ENCODE measurements at places on chromosomes 12 and 14.

DNA sequence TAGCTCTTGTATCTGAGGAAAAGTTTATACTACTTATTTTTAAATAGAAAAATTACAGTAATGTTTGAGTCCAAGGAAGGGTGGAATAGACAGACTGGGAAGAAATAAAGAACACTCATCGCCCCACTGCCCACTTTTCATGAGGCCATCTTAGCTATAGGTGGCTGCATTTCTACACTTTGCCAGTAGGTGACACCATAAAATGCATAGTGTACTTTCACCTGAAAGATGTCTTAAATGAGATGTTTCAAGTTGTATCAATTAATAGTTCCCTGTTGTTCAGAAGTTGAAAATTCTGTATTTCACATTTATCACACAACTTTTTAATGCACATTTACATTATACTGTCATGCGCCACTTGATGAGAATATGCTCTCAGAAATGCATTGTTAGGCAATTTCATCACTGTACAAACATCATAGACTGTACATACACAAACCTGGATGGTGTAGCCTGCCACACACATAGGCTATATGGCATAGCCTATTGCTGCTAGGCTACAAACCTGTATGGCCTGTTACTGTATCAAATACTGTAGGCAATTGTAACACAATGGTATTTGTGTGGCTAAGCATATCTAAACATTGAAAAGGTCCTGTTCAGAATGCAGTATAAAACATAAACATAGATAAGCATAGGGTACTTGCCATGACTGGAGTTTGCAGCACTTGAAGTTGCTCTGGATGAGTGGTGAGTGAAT is 27.6 kb downstream of the PMCH start:
- DNase-seq = peak; percentile 8

GRCh38 chr12:31280183-31280582 is 45.8 kb downstream of the SINHCAF start:
- DNase-seq = no peak

GRCh38 chr14:92866181-92866752 is 56.7 kb upstream of the CHGA start:
- DNase-seq = no peak

DNA sequence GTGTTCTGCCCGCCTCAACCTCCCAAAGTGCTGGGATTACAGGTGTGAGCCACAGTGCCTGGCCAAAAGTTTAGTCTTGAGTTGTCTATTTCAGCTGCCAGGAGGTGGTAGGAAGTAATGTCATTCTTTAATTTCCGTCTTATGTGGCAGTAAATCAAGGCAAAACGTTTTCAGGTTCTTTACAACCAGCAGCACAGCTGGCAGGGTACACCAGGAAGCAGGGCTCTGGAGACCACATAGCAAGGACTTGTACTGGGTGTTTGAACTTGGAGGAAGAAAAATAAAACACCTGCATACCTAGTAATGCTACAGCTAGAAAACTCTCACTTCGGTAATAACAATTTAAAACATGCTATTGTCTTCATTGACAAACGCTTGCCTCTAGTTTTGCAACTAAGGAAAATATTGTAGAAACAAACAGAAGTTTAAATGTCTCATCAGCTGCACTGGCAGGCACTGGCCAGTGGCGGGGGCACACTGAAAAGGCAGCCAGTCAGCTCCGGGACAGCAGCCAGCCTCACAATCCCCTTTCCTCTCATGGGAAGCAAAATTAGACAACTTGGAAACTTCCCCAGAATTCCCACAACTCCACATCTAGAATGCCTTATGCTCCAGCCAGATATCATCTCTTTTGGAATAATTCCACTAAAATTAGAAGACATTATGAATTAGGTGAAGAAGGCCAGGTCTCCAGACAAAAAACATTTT is 72.2 kb downstream of the CLIP1 start:
- DNase-seq = no peak

DNA sequence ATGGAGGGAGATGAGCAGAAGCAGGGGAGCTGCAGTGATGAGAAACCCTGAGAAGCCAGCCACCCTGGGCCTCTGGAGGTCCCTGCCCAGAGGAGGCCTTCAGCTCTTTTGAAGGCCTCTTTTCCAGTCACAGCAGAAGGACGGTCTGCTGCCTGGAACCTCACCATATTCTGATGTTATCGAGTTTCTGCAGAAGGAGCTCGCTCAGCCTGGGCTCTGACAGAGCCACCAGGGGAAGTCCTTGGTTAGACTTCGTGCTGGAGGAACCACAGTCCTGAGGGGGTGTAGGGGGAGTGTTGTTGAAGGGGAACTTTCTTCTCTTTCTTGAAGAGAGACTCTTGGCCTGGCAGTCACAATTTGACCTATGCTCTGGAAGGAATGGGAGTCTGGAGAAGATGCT is 25.1 kb upstream of the BATF start:
- DNase-seq = no peak

- DNase-seq = peak; percentile 6
Observed at GRCh38 chr12:50734409-50735263, 29.3 kb upstream of the ATF1 start.

GRCh38 chr12:107242189-107242588 is 148.8 kb upstream of the CRY1 start:
- no peak for DNase-seq

DNA sequence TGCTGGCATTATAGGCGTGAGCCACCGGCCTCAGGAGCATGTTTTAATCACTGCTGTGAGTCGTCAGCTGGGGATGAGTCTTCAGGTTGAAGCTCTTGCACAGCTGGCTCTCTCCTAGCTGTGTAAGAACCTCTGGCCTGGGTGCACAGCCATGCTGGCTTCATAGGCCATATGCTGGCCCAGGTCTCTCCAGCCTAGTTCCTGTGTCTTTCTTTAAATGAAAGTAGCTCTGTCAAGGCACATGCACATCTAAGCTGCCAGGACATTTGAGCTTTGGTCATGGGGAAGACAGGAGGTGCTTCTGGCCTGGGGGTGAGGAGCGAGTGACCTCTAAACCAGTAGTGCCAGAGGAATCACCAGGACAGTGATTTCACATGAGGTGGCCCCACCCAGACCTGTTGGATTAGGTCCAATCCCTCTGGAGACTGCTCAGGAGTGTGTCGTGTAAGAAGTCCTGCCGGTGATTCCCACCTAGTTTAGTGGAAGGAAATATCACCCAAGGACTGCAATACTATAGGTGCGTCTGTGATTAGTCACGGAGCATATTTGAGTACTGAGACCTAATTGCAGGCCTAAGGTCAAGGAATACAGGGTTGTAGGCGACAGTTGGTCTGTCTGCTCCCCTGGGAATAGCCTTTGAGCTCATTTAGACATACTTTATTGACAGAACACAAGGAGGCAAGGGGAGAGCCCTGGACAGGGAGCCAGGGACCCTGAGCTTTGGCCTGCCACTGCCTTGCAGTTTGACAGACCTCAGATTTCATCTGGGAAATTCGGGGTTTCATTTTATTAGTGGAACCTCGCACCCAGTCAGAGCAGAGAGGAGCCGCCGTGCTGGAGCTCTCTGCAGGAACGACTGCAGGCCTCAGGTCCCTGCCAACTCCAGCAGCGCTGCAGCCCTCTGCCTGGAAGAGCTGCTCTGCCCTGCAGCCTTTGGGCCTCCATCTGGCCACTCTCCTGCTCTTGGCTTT is 67.0 kb downstream of the ANKRD9 start:
- no peak for DNase-seq

DNA sequence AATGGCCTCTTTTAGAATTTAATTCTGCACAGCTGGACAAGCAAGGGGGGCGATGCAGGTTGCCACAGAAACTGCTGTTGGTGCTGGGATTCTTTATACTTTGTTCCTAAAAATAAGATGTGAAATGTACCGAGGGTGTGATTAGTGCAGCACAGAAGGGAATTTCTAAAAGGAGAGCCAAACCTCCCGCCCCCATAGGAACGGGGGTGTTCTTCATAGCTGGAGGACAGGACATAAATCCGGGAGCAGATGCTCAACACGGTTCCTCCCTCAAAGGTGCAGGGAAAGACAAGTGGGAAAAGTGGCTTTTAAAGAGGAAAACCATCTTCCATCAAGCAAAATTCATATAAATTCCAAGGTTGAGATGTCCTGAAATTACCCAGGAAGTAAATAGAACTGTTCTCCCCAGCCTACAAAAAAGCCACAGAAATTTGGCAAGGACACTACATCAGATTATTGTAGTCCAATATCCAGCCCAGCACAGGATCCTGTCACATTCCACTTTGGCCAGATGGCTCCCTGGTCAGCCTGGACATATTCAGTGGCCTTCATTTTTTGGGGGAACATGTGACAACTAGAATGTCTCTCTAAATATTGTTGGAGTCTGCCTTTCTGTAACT is 51.4 kb upstream of the TMX1 start:
- no peak for DNase-seq

GRCh38 chr12:109775172-109775881 is 57.9 kb downstream of the TRPV4 start:
- peak; percentile 63 for DNase-seq

- no peak for DNase-seq
Observed at GRCh38 chr12:76967181-76967885, 88.5 kb upstream of the CSRP2 start.

DNA sequence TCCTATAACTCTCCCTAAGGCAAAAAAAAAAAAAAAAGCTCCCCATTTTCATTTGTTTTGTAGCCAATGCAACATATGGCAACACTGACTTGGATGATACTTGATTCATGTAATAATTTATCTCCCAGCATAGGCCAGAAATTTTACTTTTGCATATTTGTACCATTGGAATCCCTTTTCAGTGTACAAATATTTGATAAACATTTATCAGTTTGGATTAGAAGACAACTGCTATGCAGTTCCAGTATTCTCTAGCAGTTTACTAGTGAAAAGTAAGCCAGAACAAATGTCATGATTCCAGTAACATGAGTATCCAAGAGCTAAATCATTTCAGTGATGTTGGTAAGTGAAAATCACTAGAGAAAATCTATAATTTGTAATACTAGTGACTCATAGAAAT is 392.3 kb downstream of the CCER1 start:
- DNase-seq = no peak

DNA sequence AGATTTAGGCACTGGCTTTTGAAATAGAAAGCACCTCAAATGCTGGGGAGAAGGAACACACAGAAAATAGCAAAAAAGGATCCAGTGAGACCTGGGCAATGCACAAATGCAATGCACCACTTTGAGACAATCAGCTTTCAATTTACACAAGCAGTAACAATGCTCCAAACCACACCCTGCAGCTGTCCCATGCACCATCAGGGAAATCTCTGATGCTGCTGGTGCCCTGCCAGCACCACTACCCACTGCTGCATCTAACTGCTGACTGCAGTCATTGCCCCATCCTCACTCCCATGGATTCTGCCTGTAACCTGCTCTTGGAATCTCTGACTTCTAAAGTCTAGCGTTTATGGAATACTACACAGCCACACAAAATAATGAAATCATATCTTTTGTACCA is 21.0 kb upstream of the HMGA2 start:
- no peak for DNase-seq

DNA sequence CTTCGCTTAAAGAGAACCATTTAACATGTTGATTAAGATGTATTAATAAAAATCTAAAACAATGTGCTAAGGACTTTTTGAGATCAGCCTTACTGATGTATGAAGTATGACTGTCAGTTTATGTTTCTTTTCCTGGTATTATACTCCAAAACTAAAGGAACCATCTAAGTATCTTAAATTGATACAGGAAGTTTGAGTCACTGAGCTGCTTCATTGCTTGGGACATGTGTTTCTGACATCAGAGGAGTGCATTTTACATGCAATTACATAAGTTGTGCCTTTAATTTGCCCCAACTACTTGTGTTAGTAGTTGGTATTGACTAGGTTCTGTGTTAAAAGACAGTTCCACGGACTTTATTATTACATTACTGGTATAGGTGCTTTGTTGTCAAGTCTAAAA is 50.9 kb downstream of the PROX2 start:
- DNase-seq = no peak

GRCh38 chr12:6748761-6749160 is 4.2 kb downstream of the MLF2 start:
- DNase-seq = no peak

DNA sequence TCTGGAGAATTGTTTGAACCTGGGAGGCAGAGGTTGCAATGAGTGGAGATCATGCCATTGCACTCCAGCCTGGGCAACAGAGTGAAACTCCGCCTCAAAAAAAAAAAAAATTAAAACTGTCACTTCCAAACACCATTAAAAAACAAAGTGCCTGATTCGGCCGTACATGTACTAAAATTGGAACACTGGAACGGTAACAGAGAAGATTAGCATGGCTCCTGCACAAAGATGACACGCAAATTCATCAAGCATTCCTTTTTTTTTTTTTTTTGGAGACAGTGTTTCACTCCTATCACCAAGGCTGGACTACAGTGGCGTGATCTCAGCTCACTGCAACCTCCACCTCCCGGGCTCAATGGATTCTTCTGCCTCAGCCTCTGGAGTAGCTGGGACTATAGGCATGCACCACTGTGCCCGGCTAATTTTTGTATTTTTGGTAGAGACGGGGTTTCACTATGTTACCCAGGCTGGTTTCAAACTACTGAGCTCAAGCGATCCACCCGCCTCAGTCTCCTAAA is 40.2 kb upstream of the SINHCAF start:
- DNase-seq = no peak

- no peak for DNase-seq
Observed at GRCh38 chr12:116263844-116264243, 13.6 kb downstream of the MED13L start.

GRCh38 chr14:71122866-71123565 is 215.8 kb downstream of the PCNX1 start:
- DNase-seq = no peak

DNA sequence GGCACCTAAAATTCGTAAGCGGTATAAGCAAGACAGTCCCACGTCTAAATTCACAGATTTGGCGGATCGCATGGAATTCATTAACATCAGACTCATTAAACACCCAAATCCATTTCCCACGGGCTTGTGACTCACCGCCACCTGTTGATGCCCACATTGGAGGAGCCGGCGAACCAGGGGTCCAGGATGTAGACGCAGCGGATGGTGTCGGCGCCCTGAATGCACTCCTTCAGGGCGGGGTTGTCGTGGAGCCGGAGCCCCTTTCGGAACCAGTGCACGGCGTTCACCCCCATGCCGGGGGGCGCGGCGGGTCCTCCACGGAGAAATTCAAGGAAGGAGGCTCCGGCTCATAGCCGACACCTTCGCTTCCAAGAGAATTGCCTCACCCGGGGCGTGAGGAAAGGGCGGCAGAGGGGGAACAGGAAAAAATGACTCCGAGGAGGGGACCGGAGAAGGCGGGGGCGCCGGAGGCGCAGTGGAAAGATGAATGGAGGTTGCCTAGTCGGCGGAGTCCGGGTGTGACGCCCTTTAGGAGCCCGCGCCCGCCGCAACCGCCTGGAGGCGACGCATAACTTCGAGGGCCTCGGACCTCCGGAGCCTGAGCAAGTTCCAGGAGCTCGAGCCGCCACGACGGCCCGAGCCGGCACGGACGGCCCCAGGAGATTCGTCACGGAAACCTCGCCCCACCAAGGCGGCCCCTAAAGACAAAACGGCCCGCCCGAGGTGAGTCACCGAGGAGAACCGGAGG is 506 bp downstream of the CRY1 start:
- peak; percentile 60 for DNase-seq

DNA sequence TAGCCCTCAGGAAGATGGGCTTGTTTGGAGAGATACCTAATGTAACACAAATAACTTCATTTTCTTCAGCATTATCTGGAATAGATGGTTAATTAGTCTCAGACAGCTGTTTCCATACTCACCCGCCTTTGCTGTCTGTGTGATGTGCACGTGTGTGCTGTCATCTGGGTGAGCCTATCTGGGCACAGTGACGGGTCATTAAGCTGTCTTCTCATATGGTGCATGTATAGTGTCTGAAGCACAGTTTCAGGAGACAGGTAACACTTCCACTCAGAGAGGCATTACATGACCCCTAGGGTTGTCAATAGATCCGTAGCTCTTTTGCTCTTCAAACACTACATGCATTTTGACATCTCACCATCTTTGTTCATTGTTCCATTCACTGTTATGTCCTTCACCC is 493.3 kb downstream of the APAF1 start:
- no peak for DNase-seq

Measured in effector memory CD8-positive, alpha-beta T cell (primary cell).